T-helper 1 cell (primary cell): ENCODE measurements at places on chromosomes 6 and 20.
A peak's percentile ranks its signal among the peaks of the same experiment; 100 is the strongest.

DNA sequence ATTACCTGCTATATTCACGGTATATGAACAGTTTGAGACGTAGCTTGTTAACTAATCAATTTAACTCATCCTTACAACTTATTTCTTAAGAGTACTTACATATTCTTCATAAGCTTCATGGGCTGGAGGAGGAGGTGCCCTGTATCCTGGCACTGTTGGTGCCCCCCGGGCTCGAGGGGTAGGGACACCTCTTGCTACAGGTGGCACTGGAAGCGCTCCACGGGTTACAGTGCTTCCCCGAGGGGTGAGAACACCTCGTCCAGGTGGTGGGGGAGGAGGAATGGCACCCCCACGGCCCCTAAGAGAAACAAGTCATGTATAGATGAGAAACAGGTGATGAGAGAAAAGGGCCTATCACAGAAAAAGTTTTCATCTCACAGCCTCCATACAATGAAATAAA, 391.5 kb downstream of the KHDRBS2 start:
- no peak for DNase-seq

DNA sequence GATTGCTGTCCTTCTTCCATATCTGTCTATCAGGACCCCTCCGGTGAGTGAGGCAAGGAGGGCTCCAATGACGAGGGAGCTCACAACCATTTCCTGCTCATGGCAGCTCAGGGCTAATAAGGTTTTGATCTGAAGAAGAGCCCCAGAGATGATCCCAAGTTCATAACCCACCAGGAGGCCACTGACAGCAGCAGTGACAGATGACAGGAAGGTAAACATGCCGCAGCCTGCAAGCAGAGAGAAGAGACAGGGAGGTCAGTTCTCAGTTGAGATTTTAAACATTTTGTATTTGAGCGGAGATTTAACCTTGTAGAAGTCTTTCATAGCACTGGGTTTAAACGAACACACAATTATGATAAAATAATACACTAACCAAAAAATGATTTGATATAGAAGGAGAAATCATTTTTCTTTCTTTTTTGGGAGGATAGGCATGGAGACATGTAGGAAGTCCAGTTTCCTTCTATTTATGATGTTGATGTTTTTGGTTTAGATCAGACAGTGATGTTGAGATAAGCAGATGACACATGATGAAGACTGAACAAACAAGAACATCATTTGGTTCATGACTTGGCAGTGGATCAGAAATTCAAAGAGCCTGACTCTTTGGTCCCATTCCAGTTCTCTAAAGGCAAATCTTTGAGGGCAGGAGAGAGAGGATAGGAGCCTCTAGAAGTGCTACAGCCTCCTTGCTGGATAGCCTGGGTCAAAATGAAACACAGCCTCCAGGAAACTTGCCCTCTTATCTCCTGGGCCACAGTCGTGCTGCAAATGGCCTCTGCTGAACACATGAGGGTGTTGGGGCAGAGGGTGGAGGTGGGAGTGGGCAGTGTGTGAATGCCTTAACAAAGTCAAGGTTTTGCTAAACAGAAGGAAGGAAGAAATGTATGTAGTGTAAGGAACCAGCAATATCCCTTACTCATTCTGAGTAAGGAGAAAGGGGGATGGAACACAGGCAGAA, 22.6 kb downstream of the SLC2A12 start:
- no peak for DNase-seq

DNA sequence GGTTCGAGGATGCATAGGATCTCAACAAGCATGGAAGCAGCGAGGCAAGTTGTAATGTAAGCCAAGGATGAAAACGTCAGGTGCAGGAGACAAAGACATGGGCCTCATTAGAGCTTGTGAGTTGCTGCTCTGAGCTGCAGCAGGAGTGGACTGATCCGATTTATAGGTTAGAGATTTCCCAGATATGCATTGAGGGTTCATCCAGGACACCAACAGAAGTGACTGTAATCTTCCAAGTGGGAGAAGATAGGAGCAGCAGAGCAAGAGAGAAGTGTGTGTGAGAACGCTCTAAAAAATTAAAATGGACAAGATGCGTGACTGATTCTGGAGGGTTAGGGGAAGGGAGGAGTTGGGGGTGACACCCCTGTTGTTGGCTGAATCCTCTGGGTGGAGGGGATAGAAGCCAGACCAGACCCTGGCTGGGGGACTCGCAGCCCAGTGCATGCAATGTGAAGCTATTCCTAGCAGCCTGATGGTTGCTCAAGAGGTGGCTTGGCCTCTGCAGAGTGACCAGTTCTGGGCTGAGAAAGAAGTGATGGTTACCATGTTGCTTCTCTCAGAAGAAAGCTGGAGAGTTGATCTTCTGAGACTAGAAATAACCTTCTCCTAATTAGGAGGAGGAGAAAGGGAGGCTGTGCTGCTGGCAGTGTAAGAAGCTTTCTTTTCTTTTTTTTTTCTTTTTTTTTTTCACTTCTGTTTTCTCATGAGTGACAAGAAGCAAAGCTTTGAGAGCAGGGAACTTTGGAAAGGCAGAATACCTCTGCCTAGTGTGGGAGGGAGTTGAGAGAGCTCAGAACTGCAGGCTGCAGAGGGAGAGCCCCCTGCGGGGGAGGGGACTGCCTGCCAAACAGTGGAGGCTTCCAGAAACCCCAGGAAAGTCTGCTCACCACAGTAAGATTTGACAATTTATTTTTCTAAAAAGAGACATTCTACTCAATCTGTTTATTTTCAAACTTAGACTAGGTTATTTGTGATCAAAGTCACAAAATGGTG, 116.9 kb downstream of the SLX4IP start:
- DNase-seq = no peak

DNA sequence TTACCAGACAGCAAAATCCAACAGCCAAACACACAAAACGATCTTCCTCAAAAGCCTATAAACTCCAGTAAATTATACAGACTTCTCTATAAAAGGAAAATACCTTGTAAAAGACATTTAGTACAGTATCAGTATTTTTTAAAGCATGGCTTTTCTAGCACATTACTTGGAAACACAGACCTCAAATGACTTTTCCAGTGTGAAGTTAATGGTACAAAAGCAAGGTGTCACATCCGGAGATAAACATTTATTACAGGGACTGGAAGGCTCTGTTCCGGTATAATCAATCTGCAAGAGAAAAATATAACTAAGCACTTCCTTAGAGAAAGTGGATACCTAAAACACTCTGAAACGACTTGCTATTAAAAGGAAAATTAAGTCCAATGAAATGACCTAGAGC, 17.1 kb downstream of the TMEM30A start:
- DNase-seq = no peak

- DNase-seq = no peak
Measured at GRCh38 chr6:28693033-28693750, 167.5 kb downstream of the GPX5 start.

GRCh38 chr6:37524025-37524969, 24.6 kb upstream of the CCDC167 start:
- no peak for DNase-seq

- no peak for DNase-seq
Measured at GRCh38 chr6:106051226-106051625, 34.9 kb upstream of the PRDM1 start.

DNA sequence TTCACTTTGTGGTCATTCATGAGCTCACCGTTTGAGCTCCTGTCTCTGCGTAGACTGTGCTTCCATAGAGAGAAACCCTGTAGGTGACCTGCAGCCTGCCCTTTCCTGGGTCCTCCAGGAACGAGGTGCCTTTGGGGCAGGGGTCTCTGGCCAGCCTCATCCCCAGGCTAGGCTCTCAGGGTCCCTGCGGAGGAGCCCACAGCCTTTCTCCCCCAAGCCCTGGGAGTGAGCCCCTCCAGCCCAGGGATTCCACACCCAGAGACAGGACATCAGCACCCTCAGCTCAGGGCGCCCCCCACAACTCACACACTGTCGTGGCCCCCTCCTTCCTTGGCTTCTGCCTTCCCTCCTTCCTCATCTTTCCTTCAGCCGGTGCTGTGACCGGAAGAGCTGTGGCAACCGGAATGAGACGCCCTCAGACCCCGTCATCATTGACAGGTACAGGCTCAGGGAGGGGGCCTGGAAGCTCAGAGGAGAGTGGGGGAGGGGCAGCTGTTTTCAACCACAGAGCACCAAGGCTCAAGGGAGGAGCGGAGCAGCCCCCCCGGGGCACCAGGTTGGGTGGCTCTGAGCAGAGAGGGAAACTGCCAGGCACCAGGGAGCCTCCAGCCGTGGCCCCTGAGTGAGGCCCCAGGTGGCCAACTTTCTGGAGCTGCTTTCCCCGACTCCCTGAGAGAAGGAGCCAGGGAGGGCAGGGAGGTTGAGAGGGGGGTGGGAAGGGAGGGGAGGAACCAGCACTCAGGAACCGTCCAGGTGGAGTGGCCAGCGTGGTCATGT, 16.8 kb downstream of the EBF4 start:
- no peak for DNase-seq

DNA sequence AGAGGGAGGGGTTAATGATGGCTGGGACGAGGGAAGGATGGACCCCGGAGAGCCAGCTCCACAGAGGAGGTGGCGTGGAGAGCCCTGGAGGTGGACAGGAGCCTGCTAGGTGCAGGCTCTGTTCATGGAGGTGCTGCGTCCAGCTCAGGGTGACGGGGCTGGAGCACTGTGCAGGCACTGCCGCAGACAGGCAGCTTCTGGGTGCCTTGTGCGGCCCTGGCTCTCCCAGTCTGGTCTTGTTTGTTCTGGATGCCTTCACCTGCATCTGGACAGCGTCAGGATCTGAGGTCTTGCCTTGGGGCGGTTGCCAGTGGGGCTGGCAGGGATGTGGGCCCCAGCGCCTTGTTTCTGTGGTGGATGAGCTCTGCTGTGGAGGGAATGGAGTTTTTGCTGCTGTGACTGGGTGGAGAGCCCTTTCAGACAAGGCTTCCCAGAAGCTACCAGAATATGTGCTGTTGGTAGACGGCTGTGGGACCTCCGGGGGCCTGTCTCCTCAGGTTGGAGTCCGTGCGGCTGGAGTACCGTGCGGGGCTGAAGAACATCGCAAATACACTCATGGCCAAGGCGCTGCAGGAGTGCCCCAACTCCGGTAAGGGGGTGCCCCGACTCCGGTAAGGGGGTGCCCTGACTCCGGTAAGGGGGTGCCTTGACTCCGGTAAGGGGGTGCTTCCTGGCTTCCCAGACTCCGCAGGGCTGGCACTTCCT, 7.8 kb upstream of the C20orf204 start:
- no peak for DNase-seq

DNA sequence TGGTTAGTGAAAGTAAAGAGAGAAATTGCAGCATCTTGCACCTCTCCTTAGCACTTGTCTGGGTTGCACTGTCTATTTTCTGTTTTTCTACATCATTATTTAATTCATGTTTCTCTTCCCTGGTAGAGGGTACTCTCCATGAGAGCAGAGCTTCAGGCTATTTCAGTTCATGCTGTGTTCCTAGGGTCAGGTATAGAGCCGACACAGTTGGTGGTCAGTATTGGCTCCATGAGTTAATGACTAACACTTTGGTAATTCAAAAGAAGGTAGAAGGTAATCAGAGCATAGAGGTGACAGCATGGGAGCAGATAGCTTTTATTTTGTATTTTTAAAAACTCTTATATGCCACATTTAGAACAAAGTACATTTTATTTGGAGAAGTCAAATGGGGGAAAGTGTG, 42.7 kb downstream of the RIMS1 start:
- no peak for DNase-seq

GRCh38 chr20:44398335-44398734, 42.8 kb downstream of the HNF4A start:
- no peak for DNase-seq

DNA sequence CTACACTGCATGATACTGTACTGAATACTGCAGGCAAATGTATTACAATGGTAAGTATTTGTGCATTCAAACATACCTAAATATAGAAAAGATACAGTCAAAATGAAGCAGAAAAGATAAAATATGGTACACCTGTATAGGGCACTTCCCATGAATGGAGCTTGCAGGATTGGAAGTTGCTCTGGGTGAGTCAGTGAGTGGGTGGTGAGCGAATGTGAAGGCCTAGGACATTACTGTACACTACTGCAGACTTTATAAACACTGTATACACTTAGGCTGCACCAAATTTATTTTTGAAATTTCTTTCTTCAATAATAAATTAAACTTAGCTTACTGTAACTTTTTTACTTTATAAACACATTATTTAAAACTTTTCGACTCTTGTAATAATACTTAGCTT, 213.1 kb downstream of the ATXN1 start:
- DNase-seq = no peak

DNA sequence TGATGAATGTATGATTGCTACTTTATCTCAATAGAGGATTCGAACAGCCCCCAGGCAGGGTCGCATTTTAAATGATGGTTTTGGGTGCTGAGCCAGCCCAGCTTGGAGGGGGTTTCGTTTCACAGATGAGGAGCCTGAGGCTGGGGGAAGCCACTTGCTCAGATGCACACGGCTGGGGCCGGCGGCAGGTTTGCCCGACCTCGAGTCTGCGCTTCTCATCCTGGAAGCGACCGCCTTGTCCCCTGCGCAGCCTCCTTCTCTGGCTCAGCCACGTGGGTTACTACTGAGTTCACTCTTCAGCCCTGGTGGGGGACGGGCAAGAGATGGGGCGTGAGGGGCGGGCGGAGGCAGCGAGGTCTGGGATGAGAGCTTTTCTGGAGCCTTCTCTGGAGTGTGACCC, 25.3 kb downstream of the NTSR1 start:
- DNase-seq = no peak

- peak; percentile 17 for DNase-seq
Measured at GRCh38 chr20:51624157-51624731, 81.7 kb upstream of the NFATC2 start.

GRCh38 chr6:164628302-164628931, 681.0 kb downstream of the C6orf118 start:
- DNase-seq = no peak

DNA sequence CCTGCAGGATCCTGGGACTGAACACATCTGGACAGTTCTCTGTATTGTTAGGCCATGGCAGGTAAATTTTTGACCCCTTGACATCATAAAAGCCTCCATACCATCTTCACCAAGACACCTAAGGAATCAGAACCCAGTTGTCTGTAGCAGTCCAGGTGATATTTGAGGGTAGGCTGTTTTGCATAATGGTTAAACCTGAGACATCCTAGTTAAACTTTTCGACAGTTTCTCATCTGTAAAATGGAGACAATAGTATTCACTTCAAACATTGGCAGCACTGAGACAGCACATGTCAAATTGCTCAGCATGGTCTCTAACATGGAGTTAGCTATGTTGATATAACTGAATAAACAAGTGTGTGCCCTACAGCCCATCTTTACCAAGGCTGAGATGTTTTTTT, 24.8 kb downstream of the C6orf62 start:
- DNase-seq = no peak

DNA sequence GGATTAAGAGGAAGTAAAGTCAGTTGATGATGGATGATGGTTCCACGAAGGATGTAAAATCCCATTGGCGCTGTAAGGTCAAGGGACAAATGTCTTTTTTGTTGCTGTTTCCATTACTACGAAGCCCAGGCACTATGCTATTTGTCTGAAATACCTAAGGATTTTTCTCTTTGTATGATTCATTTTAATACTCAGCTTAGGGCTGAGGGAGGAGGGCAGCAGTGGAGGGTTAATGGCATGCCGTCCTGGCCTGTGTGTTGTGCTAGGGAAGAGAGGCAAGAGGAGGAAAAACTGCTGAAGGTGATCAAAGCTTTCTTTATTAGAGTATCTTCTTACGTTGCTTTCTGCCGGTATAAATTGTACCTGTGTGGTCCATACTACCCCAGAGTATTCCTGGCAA, 6.5 kb upstream of the SMOC2 start:
- DNase-seq = no peak

- no peak for DNase-seq
Measured at GRCh38 chr6:24441599-24441904, 38.8 kb downstream of the MRS2 start.

GRCh38 chr20:16393836-16394235, 179.4 kb downstream of the KIF16B start:
- no peak for DNase-seq
